ENCODE measurements at places on chromosomes 3 and 15.
A peak's percentile ranks its signal among the peaks of the same experiment; 100 is the strongest.

DNA sequence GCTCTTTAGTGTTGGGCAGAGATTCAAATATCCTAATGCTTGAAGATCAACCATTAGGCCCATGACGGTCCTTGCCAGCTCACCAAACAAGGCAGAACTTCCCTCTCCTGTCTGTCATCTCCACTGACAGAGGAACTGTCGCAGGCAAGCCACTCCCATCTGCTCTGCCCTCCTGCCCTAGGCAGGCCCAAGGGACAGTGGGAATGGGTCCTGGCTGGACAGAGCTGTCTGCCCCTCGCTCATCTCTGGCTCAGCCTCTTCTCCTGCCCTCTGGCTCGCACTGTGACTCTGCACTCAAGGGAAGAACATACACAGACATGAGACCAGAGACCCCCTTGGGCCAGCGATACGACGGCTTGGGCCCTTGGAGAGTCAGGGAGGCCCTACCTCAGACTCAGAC lies 7.6 kb upstream of the MUSTN1 start:
- no peak for DNase-seq

DNA sequence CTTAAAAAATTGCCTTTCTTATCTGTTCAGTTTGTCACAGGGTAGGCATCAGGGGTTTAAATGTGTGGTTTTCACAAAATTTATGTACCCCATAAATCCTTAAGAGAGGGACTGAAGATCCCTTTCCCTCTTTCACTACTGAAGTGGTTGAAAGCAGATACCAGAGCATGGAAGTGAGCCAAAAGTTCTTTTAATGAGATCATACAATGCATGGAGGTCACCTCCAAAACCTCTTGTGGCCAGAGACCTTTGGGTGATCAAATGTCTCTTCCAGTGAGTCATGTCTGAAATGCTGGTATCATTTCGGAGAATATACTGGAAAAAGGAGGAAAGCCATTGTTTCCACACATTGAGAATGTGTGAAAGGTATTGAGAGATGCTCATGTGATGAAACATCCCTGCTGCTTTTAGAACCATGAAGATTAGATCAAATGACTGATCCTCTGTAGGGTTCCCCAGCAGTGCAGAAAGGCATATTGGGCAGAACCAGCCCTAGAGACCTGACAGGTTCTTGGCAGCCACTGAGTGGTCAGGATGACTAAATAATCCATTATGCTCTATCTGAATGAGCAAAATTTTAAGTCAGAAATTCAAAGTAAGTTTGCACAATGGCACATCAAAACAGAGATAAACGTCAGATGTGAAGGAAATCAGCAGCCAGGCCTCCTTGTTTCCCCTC lies 165.8 kb upstream of the SLC2A2 start:
- DNase-seq = peak; percentile 89

DNA sequence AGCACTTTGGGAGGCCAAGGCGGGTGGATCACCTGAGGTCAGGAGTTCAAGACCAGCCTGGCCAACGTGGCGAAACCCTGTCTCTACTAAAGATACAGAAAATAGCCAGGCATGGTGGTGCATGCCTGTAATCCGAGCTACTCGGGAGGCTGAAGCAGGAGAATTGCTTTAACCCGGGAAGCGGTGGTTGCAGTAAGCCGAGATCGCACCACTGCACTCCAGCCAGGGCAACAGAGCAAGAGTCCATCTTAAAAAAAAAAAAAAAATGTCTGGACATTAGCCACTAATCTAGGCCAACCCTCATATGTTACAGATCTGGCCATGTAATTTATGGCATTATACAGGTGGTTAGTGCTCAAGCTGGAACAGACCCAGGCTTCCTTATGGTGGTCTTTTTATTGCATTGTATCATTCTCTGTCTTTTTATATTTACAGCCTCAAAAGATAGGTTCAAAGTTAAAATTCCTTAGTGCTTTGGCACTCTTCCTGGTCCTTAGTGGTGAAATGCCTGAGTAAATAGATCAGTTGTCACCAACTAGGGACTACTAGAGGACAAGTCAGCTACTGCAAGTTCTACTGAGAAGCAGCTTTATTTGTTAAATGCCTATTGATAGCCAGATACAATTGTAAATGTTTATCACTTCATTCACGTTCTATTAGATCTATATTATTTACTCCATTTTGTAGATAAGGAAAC lies 16.0 kb downstream of the STARD9 start:
- DNase-seq = peak; percentile 70

- DNase-seq = no peak
Measured at GRCh38 chr3:38837358-38837757, 21.3 kb upstream of the SCN10A start.

GRCh38 chr3:51773529-51774056 lies 5.4 kb downstream of the IQCF6 start:
- DNase-seq = no peak

GRCh38 chr3:14124223-14124614 lies 451 bp downstream of the CHCHD4 start:
- DNase-seq = peak; percentile 53

- no peak for DNase-seq
Measured at GRCh38 chr3:44501971-44502370, 24.5 kb upstream of the ZNF445 start.

DNA sequence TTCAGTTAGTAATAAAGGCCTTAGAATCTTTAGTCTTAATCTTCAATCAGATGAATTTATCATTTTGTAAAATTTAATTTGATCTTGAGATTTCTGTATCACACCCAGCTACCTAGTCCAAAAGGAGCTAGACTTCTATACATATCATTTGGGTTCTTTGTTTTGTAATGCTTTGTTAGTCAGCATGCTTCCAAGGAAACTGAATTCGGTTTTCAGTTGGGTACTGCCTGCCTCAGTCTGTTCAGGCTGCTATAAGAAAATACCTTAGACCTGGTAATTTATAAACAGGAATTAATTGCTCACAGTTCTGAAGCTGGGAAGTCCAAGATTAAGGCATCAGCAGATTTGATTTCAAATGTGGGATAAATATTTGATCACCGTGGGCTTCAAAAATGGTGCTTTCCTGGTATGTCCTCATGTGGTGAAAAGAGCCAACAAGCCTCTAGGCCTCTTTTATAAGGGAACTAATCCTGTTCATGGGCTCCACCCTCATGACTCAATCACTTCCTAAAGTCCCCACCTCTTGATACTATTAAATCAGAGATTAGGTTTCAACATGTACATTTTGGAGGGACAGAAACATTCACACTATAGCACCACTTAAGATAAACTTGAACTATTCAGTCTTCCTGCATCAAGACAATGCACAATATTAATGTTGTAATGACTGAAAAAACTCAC lies 800.7 kb downstream of the NAALADL2 start:
- DNase-seq = no peak
